ENCODE measurements at places on chromosomes 16 and 17. TPM values are rescaled to one million over a fixed set of nuclear protein-coding genes. Genes with fewer than 3 reads are reported as not detected.

DNA sequence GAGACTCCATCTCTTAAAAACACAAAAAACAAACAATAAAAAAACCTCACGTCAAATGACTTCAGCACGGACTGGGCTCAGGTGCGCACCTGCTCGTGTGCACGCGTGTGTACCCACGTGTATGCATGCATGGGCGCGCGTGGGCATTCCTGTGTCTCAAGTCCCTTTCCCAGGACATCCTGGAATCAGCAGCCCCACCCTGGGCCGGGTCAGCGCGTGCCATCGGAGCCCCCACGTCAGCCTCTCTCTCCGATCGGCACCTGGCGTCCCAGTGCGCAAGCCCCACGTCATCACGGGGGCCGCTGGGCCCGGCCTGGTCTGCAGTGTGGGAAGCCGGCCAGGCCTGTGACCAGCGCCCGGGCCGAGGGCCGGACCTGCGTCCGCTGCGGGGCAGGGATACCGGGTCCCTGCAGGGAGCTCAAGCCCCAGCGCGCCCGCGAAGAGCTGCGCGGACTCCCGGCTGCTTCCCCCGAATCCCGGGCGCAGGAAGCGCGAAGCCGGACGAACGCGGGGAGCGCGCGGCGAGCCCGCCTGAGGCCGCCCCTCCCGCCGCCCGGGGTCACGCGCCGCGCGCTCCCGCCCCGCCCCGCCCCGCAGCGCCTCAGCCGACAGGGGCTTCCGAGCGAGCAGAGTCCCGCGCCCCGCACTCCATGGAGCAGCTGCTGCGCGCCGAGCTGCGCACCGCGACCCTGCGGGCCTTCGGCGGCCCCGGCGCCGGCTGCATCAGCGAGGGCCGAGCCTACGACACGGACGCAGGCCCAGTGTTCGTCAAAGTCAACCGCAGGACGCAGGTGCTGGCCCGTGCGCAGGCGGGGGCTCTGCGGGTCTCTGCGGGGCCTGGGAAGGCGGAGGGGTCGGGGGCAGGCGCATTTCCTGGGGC is at the start of gene FN3K:
FN3K (plus strand) TSS at position 629 of the 880 bp plus-strand sequence; CDS start at position 651, 22 bp downstream.
- DNase-seq = no peak

DNA sequence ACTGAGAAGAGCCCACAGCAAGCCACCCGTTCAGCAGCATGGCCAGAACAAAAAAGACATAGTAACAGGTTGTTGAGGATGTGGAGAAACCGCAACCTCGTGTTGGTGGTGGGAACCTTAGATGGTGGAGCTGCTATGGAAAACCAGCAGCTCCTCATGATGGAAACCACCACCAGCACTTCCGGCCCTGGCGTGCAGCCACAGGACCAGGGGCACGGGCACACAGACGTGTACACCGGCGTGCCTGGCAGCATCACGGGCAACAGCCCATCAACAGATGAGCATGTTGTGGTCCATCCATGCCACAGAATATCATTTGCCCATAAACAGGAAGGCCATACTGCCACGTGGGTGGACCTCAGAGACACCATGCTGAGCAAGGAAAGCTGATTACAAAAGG is 11.9 kb downstream of the CTU2 start:
- no peak for DNase-seq

- DNase-seq = no peak
These were observed 137.9 kb downstream of the SOX9 start for GRCh38 chr17:72258711-72259110.

The LSM12 gene
- total RNA-seq = 51.0 TPM

The TOP2A gene
- 24.6 TPM for total RNA-seq

The FOXL1 gene
- 10.1 TPM for total RNA-seq

The KCNG4 gene
- not detected for total RNA-seq

DNA sequence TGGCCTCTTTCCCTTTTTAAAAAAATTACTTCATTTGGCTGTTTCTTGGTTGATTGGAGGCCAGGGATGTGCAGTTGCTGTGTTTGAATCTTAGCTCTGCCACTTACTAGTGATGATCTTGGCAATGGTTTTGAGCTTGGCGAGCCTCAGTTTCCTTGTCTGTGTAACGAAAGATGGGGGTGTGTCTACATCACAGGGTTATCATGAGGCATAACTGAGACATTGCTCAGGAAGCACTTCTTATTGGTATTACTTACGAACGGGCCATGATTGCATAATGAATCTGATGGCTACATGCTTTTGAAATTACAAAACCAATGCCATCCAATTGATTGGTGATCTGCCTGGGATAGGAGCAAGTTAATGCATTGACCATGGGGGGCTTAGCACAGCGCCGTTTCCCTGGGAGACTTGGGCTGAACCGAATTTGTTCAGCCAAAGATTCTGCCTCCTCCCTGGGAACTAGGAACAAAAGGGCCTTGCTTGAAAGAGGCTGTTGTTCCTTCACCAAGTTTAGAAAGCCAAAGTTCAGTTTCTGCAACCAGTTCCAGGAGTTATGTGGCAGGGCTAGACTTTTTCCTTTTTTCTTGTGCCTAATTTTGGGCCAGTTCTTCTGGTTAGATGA is 21.9 kb downstream of the CMIP start:
- DNase-seq = no peak

DNA sequence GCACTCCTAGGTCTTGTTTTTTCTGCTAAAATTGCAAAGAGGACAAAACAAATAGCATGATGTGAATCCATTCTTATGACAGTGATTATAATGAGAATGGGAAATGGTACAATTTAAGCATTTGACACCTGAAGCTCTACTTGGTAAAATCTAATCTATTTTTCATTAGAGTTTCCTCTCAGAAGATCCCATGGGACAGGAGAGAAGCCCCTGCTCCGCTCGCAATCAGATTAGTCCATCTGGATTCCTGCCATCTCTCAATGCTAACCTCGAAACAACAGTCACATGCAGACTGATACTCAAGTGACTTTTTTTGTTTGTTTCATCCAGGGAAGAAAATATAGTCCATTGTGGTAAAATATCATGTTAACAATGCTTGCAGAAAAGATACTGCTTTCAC is 107.4 kb upstream of the TOM1L1 start:
- no peak for DNase-seq

The NOTUM gene
- not detected for total RNA-seq

GRCh38 chr16:87344931-87345631 is 27.9 kb upstream of the C16orf95 start:
- DNase-seq = no peak

DNA sequence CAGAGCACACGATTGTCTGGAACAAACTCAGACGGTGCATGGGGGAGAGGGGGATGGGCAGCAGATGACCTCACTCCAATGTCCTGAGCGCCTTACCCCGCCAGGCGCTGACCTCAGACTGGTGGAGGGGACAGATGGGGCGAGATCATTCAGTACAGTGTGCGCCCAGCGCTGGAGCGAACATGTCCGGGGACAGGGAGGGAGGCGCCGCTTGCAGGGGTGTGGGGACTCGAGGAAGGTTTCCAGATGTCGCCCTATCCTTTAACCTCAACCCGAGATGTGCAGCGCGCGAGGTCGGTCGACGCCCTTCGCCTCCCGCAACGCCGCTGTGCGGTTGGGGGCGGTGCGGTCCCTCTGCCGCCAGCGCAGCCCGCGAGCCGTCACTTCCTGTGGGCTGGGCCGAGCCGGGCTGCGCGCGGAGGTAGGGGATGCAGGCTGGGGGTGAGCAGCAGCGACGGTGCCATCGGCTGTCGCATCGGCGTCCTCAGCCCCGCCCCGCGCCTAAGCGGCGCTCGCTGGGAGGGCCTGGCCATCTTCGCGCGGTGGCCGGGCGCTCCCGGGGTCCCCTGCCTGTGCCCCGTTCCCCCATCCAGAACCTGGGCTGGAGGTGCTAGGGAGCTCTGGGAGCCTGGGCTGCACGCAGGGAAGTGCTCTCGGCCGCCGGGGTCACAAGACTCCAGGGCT is 5.3 kb upstream of the CDR2L start:
- no peak for DNase-seq

GRCh38 chr17:1590747-1591473 is 28.3 kb upstream of the PITPNA start:
- DNase-seq = no peak

GRCh38 chr16:68492543-68493411 is 44.5 kb upstream of the SMPD3 start:
- peak; percentile 73 for DNase-seq

The NPW gene
- total RNA-seq = 2.5 TPM

The SSH2 gene
- 14.3 TPM for total RNA-seq

DNA sequence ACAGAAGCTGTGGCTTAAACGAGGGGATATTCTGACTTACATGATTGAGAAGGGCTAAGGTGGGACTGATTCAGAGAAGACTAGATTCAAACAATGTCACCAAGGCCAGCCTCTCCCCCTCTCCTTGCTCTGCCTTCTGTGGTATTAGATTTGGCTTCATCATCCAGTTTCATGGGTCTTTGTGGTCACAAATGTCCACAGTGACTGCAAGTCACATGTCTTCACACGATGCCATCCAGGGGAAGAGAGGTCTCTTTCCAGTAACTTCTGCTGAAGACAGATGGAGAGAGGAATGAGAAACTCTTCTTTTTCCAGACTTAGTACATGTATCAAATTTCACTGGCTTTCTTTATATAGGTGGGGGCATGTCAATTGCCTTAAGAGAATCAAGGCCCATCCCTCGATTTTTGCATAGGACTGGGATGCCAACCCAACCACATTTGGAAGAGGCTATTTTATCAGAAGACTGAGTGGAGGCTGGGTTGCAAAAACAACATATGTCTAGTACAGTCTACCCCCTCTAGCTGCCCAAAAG is 57.3 kb upstream of the HNF1B start:
- no peak for DNase-seq

DNA sequence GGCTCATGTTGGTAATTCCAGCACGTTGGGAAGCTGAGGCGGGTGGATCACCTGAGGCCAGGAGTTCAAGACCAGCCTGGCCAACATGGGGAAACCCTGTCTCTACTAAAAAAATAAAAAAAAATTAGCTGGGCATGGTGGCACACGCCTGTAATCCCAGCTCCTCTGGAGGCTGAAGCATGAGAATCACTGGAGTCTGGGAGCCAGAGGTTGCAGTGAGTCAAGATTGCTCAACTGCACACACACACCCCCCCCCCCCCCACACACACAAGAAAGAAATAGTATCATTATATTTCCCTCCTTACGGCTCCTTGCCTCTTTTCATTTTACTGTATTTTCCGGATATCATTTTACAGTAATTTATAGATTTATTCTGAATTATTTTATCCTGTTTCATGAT is 963.1 kb upstream of the GOT2 start:
- no peak for DNase-seq

DNA sequence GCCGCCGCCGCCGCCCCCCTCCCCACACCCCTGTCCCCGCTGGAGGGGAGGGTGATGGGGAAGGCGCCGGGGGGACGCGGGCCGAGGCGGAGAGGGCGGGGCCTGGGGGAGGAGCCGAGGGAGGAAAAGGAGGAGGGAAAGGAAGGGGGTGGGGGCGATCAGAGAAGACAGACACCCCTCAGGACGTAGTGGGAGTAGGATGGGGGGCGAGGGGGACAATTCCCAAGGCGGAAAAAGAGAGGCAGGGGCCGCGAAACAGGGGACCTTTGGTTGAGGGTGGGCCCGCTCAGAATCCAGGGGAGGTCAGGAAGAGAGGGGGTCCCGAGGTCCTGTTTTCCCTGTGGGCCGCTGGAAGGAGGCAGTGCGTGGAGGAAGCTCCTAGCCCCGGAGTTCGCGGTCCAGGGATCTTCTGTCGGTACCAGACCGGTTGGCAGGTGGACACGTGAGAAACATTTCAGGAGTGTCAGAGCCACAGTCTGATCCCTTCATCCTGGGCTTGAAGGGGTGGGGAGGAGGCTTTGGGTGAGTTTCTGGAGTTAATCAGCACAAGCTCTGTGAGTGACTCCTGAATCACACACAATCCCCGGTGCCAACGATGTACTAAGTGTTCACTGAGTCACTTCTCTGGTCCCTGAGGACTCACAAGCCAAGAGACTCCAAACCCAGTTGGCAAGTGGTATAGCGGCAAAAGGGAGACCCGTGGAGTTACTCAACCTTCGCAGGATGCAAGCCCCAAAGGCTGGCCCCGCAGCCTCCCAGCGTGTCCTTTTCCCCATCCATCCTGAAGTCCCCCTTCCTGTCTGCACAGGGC is at the start of gene XYLT1:
XYLT1 (minus strand) TSS at position 53 of the 811 bp plus-strand sequence. CDS start 164 bp downstream, outside the sequence.
- DNase-seq = no peak

DNA sequence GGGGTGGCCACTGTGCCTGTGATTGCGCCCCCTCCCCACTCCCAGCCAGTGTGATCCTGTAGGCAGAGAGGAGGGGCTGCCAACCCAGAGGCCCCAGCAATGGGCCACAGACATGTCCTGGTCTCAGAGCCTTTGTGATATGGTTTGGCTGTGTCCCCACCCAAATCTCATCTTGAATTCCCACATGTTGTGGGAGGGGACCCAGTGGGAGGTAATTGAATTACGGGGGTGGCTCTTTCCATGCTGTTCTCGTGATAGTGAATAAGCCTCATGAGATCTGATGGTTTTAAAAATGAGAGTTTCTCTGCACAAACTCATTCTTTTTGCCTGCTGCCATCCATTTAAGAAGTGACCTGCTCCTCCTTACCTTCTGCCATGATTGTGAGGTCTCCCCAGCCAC is 56.8 kb upstream of the ZNF469 start:
- no peak for DNase-seq

GRCh38 chr16:19542138-19542821 is 13.2 kb upstream of the VPS35L start:
- no peak for DNase-seq

DNA sequence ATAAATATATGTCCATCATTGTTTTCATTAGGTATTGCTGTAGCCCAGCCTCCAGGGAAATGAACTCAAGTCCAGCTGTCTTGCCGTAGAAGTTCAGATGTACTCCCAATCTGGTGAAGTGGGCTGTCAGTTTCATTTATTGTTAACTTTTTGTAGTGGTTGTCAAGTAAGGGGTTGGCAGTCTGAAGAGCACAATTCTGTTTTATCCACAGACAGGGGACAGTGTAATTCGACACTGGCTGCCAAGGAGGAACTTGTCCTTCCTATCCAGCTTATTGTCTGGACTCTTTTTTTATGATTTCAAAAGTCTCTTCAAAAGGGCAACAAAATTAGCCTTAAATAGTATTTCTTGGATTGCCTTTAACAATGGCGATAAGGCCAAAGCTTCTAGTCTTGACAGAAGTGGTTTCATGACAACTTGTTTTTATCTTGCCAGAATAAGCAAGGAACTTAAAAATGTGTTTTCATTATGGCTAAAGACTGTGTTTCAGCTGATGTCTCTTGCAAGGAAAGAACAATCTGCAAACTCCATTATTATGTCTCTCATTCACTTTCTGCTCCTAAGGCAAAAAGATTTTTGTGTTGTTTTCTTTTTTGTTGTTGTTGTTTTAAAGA is 73.9 kb upstream of the TANC2 start:
- DNase-seq = no peak

The KRT32 gene
- total RNA-seq = not detected

GRCh38 chr16:68400924-68401460 is 47.3 kb downstream of the SMPD3 start:
- DNase-seq = peak; percentile 49

GRCh38 chr16:81283044-81283443 is 31.7 kb upstream of the GAN start:
- DNase-seq = peak; percentile 18

Data from chondrocyte (in vitro differentiated cells).